AML-193 (cell line): ENCODE measurements at places on chromosomes 3 and 15.

- no peak for DNase-seq
Observed at GRCh38 chr15:67108122-67108961, 42.9 kb downstream of the SMAD3 start.

DNA sequence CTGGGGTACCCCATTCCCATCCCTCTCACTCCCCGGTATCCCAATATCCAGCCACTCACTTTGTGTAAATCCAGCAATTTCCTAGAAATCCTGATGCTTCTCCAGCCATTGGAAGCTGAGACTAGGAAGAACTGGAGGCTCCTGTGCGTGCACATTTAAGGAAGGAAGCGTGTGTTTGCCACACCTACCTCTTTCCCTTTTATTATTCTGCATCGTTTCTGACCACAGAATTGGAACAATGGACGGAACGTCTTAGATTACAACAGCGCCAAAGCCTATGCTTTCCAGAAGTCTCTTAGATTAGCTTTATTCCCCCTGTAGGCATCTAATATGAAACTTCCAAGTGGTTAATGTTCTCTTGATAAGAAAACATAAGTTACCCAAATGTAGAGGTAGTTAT, 234.8 kb upstream of the TRIM42 start:
- DNase-seq: no peak

- DNase-seq: peak; percentile 55
Observed at GRCh38 chr3:139676632-139677387, 962 bp downstream of the NMNAT3 start.

GRCh38 chr3:47228088-47228487, 54.5 kb downstream of the KIF9 start:
- no peak for DNase-seq

GRCh38 chr3:128878556-128879124, 780 bp upstream of the ACAD9 start:
- peak; percentile 66 for DNase-seq

DNA sequence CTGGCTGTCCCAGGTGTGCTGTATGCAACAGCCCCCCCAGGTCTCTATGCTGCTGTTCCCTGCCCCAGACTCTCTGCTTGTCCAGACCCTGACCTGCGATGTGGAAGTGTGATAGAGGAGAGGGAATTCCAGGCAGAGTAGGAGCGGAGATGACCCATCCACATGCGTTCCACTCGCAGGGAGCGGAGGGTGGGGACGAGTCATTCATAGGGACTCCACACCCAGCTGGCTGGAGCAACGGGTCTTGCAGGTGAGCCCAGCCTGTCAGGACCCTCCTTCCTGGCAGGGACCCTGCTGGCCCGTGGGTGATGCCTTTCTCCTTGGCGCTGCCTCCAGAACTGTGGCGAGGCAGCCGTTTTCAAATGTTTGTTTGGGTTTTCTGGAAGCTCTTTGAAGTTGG, 58.8 kb downstream of the CEMIP start:
- no peak for DNase-seq

GRCh38 chr15:88231909-88232644, 24.5 kb downstream of the NTRK3 start:
- DNase-seq: no peak

GRCh38 chr15:61083788-61084134, 145.3 kb downstream of the RORA start:
- no peak for DNase-seq

DNA sequence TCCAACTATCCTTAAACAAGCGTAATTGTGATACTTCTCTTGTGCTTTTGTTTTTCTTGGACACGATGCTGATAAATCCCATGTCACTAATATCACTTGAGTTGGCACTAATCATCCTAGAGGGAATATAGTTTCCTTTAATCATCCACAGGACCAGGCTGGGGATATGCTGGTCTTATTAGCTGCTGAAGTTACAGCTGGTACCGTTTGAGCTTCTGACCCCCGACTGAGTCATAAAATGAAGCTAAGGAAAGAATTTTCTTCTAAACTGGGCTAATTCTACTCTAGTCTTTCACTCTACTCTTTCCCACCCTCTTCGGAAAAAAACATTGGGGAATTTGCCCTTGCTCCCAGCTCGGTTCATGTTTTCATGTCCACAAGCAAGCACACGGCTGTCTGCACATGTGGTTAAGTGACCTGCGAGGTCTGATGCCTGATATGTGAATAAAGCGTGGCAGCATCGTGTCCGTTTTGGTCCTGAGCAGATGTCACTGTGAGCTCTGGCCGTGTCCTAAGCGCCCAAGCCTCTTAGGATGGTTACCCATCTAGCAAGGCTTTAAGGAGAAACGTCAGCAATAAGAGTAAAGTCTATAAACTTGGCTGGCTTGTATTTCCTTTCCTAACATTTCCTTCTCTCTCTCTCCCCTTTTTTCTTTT, 223.7 kb downstream of the ITPR1 start:
- no peak for DNase-seq

- DNase-seq: no peak
Observed at GRCh38 chr3:190325923-190326322, 3.7 kb upstream of the CLDN1 start.

GRCh38 chr3:151707216-151707615, 26.5 kb upstream of the AADACL2 start:
- DNase-seq: no peak

GRCh38 chr3:51721062-51721745, 14.3 kb downstream of the GRM2 start:
- no peak for DNase-seq

GRCh38 chr3:51873876-51874275, 1.5 kb downstream of the IQCF5 start:
- DNase-seq: no peak

DNA sequence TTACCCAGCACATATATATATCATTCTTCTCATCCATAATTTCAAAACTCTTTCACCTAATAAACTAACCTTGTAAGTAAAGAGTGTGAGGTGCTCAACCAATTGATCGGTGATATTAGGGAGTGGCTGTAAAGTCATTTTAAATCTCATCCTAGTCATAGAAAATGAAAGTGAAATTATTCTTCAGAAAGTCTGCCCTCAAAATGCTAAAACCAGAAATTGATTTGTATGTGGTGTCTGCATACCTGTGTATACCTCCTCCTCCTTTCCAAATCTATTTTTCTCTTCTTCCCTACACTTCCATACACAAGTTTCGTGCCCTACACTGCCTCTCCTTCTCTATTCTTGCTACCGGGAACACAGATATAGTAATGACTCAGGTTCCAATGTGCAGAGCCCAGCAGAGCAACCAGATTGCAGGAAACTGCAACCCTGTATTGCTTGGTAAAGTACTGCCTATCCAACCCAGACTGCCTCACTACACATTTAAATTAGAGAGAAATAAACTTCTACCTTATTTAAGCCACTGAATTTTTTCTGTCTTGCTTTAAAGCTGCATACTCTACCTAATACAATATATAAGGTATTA, 7.4 kb upstream of the TBC1D5 start:
- no peak for DNase-seq

- no peak for DNase-seq
Observed at GRCh38 chr3:23948761-23949160, 3.7 kb downstream of the NR1D2 start.

DNA sequence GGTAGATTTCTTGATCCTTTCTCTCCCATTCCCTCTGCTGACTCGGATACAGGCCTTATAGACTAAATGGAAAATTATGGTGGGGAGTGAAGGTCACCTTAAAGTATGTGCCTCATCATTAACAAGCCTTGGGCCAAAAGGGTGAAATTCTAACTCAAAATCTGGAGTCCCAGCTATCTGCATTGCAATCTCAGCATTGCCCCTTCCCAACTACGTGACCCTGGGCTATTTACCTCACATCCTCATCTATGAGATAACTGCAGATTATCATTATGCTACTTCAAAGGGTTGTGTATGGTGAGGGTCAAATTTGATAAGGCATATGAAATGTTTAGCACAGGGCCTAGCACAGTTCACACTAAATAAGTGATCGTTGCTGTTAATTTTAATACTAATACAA, 147.7 kb downstream of the WNT5A start:
- no peak for DNase-seq

GRCh38 chr3:184620475-184621119, 59.0 kb downstream of the EPHB3 start:
- DNase-seq: no peak

GRCh38 chr3:69032142-69032541, 18.7 kb upstream of the EOGT start:
- no peak for DNase-seq

GRCh38 chr3:100779480-100779879, 70.2 kb downstream of the TFG start:
- no peak for DNase-seq

DNA sequence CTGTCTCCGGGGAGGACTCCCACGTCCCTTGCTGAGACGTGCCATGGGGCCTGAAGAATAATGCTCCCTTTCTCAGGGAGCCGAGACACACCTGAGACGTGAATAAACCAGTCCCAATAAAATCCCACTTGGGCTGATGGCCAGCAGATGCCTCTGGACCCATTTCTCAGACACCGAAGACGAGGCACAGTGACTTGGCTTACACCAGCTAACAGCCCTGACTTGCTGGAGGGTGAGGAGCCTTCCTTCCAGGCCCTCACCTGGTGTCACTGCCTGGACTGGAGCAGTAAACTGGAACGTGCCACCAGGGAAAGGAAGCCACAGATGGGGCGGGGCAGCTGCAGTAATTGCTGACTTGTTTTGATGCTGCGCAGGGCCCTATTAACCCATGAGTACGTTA, 189.7 kb downstream of the PDZRN3 start:
- no peak for DNase-seq

- DNase-seq: no peak
Observed at GRCh38 chr3:87287011-87287410, 10.6 kb upstream of the POU1F1 start.

DNA sequence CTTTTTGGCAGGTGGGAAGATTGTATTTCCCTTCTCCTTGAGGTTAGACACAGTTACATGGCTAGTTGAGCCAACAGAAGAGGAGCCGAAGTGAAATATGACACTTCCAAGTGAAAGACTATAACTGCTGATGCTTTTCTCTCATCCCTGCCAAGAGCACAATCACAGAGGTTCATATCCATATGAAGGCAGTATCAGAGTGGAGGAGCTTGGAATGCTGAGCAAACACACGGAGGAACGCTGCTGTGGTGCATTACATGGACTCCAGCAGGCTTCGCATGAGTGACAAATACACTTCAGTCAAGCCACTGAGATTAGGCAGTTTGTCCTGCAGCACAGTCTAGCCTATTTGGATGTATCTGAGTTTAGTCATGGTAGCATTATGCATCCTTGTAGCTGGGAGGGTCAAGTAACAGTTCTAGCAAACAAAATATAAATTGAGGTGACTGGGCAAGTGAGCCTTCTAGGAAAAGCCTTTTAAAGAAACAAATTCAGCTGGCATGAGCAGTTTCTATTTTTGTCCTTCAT, 5.4 kb downstream of the IQCF6 start:
- DNase-seq: no peak

DNA sequence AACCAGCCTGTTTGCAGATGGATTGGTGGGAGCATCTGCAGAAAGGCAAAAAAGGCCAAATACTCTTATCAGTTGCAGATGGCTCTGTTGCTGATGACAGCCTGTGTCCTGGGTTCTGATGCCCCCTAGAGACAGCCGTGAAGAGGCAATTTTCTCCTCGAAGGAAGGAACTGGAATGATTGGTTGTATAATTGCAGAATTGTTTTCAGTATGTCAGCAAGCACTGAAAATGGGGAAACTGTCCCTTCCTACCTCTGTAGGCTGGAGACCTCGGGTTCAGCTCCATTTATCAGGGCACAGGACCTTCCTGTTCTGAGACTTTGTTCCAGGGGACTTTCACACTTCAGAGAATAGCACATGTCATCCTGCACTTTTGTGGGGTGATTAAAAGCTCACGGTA, 103.0 kb downstream of the PGPEP1L start:
- peak; percentile 76 for DNase-seq

GRCh38 chr15:99536422-99537040, 29.3 kb upstream of the MEF2A start:
- no peak for DNase-seq

DNA sequence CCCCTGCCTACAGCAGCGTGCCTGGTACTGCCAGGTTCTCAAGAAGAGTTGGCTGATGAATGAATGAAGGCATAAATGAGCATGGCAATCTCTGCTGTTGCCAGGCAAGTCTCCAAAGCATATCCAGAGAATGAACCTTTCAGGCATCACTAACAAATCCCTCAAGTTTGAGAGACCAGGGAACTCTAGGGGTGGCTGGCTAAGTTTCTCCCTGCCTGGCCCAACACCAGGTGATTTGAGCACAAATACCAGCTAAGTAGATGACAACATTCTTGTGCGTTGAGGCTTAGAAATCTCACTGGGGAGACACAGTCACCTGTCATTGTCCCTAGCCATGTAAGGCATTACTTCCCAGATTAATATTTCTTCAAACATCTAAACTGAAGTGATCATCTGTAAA, 81.4 kb upstream of the PTX3 start:
- no peak for DNase-seq

- DNase-seq: no peak
Observed at GRCh38 chr3:81545572-81545971, 215.9 kb downstream of the GBE1 start.

DNA sequence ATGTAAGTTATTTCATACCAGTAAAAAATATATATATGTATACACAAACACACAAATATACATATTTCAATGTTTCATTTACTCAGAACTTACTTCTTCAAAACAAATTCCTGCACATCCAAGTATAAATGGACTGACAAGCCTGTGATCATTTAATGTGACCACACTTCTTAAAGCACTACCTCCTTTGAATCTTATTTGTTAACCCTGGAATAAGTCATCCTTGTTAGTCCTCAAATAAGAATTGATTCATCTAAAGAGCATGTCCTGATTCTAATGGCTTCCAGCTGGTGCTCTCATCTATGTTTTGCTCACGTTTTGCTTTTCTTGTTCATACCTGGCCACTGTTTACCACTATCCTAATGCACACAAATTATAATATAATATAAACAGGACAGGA, 103.9 kb upstream of the UBP1 start:
- no peak for DNase-seq

DNA sequence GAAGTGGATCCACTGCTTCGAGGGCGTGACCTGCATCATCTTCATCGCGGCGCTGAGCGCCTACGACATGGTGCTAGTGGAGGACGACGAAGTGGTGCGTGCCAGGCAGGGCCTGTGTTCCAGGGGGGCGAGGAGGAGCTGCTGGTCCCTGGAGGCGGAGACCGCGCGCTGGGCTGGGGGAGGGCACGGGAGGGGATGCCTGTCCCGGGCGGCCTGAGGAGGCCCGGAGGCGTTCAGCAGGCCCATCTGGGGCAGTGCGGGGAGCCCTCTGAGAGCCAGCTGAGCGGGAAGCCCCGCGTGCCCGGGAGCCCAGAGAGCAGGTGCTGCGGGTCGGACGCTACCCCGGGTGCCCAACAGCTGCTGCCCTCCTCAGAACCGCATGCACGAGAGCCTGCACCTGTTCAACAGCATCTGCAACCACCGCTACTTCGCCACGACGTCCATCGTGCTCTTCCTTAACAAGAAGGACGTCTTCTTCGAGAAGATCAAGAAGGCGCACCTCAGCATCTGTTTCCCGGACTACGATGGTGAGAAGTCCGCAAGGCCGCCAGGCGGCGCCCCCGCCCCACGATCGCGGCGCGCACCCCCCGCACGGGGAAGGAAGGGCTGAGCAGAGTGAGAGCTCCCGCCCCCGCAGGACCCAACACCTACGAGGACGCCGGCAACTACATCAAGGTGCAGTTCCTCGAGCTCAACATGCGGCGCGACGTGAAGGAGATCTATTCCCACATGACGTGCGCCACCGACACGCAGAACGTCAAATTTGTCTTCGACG, 2.9 kb downstream of the GNAT1 start:
- DNase-seq: peak; percentile 50
